ENCODE measurements at places on chromosomes 12 and 14.

- DNase-seq, result no peak
These were observed 19.2 kb downstream of the PACS2 start for GRCh38 chr14:105333613-105334364.

DNA sequence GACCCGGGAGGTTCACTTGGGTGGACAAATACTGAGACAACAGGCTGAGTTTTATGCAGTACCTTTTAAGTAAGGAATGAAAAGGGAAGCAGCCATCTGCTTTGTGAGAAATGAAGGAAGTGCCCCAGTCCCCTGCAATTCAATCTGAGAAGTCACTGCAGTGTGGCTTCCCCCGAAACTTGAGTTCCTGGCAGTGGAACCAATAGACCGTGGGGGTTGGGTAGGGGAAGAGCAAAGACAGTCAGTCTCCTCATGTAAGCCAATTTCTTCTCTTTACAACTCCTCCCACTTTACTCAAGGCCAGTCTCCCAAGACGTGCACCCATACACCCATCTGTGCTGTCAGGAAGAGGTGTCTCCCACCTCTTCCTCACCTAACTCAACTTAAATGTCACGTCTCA is 206.5 kb downstream of the BCAT1 start:
- DNase-seq, result no peak

DNA sequence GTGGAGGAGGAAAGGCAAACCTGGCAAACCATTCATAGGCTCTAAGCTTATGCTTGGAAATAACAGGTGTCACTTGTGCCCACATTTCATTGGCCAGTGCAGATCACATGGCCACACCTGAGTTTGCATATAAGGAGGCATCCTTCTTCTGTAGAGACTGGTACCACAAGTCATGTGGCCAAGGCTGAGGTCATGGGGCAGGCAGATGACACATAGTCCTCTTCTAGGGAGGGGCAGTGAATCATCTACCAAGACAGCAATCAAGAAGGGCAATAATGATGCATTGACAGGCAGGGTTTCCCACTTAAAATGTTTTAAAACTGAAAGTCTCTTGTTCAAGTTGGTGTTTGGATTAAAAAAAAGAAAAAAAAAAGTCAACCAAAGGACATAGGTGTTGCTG is 77.3 kb downstream of the DAAM1 start:
- no peak for DNase-seq

DNA sequence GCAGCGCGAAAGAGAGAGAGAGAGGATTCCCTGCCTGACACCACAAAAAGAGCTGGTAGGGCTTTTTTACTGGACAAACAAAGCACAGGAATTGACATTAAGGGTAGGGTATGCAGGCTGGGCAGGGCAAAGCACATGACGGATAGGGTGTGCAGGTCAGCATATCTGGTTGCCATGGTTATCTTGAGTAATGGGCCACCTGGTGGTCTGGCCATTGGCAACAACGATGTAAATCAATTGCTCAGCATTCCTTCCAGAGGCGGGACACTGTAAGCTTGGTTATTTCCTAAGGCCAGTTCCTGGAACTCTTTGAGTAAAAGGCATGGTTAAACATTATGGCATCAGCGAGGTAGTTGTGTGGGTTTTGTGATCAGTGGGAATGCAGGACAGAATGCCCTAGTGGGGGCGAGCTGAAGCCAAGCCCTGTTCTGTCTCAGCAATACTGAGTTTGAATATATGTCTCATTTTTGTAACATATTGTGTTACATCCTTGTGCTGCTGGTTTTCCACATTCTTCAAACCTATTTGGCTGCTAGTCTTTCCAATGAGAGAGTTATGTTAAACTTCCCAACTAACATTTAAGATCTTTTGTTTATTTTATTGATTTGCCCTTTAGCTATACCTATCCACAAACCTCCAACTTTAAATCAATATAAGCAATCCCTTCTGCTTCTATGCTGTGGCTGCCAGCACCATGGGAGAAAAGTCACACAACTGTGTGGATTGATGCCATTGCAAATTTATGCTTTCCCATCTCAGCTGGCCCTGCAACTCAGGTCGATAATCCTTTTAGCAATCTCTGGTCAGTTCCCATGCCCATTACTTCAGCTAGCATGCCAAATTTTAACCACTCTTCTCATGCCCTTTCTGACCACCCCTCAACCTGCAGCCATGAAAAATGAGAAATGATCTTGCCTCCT is 396.7 kb upstream of the PDE3A start:
- no peak for DNase-seq

GRCh38 chr12:44889926-44890325 is 13.8 kb upstream of the NELL2 start:
- DNase-seq, result no peak

- DNase-seq, result no peak
These were observed 35.5 kb downstream of the BTG1 start for GRCh38 chr12:92110083-92110640.

DNA sequence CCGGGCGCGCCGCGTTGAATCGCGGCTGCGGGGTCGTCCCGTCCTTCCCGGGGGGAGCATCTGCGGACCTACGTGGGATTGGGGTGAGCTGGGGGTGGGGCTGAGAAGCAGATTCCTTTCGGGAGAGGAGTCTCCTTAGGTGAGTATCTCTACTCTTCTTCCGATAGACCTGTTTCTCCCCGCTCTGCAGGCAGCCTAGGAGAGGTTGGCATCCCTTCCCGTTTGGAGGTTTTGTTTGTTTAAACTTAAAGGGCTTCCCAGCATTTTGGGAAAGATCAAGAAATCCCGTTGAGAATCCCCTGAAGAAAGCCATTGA is 411 bp downstream of the TTLL5 start:
- no peak for DNase-seq

- no peak for DNase-seq
These were observed 1324.8 kb downstream of the TMEM121 start for GRCh38 chr14:106850913-106851825.

GRCh38 chr14:101377069-101377468 is 184.2 kb upstream of the DIO3 start:
- no peak for DNase-seq

- no peak for DNase-seq
These were observed 16.2 kb upstream of the VSX2 start for GRCh38 chr14:74223016-74223415.

- no peak for DNase-seq
These were observed 11.6 kb upstream of the PTPRB start for GRCh38 chr12:70648831-70649230.

DNA sequence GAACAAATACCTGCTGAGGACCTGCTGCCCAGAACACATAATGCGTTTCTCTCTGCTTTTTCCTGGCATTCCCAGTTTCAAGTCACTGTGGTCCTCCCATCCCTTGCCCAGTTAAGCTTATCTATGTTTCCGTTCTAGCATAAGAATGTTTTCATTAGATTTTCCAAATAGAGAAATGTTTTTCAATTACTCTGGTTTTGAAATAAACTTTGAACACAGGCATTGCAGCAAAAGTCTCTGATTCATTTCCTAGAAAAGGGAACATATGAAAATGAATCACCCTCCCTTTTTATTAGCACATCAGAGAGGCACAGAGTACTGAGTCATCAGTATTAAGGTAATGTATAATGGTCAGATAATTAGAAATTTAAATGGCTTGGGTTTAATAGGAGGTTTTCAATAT is 201.1 kb upstream of the TMEM260 start:
- DNase-seq, result no peak

DNA sequence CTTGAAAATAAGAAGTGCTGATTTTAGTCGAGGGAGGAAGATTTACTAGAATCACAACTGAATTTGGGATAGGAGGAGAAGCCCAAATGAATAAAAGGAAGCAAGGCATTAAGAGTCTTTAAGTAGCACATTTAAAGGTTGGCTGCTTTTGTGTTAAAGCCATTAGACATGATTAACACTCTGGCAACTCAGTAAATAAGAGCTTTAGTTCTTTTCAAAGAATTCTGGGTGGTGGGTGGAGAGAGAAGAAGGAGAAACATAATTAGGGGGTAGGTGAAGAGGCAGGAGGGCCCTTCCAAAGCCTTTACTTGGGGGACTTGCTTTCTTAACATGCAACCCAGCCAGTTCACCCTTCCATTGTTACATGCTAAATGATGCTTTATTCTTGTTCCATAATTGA is 284.6 kb upstream of the SEL1L start:
- DNase-seq, result no peak

DNA sequence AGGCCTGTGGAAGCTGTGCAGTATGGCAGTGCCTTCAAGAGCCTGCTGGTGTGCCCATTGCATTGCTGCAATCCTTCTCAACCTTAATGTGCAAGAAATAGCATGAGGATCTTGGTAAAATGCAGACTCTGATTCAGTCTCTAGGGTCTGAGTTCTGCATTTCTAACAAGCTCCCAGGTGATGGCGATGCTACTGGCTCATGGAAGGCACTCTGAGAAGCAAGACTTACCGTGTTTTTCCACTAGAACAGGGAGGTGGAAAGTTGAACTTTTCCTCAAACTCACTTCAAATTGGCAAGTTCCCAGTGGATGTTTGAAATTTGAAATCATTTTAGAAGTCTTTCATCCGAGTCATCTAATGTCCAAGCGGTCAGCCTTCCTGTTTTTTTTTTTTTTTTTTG is 55.5 kb downstream of the MYRFL start:
- DNase-seq, result no peak

DNA sequence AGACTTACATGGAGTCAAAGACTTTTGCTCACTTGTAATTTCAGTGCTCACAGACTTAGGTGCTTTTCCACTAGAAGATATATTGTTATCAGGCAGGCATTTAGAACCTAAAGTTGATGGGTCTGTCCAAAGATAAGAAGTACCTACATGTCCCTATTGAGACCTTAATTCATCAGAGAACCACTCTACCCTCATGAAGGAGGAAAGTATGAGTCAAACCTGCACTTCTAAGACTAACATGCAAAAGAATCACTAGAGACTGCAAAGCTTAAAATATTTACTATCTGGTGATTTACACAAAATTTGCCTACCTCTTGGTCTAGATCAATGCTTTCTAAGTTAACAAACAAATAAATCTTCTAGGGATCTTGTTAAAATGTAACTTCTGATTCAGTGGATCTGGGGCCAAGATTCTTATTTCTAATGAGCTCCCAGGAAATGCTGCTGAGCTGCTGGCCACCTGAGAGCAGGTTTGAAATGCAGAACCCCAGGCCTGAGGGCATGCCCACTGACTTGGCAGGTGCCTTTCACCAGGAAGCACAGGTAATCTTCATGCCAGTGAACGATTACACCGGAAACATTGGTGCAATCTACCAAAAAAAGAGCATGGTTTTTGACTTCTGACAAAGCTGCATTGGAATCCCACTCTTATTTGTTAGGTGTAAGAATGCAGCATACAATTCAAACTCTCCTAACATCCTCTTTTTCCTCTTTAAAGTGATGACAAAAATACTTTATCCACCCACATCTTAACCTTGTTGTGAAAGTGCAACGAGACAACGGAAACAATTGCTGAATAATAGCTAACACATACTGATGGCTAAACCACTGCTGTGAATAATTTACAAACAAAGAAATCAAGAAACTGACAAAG is 214.2 kb downstream of the ADAMTS20 start:
- DNase-seq, result no peak

DNA sequence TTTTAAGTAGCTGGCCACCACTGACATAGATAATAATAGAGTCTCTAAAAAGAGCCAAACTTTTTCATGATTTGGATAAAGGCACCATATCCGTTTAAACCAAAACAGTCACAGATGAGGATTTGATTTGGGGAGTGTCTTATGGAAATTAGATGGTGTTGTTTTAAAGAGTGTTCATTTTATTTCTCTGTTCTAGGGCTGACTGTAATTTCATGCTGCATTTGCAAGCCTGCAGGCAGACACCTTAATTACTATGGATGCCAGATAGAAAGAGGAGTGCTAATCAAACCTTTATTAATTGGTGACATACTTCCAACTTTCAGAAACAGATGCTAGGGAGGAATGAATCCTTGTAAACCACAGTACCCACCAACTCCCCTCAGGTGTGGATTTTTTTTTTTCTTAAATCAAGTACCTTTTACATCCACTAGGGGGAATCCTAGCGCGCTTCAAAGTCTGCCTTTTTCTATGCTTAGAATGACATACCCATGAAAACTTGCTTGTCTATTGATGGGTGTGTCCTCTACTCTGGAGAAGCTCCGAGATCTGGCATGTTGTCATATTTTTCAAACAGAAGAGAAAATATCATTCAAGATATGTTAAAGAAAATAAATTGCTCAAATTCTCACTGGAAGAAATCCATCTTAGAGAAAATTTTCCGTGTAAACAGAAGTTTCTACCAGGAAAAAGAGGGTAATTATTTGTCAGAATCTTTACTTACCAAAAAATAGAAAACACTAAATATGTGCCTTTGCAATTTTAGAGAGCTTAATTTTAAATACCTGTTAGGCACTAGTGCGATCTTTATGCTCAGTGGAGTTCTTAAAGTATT is 14.2 kb upstream of the PLXNC1 start:
- no peak for DNase-seq

DNA sequence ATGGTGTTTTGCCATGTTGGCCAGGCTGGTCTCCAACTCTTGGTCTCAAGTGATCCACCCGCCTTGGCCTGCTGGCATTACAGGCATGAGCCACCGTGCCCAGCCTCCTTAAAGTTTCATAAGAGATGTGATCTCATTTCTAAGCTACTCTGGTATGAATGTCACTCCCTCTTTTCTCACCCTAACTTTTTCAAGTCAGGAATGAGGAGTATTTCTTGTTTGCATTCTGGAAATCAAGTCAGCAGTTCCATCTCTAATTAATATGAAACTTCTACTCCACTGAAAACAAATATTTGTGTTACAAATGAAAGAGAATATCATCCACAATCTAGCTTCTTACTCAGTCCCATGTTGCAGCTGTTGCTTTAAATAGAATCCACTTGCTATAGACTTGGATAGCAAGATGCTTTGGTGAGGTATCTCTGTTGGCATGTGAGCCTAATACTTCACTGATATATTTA is 61.3 kb downstream of the ARF6 start:
- no peak for DNase-seq

DNA sequence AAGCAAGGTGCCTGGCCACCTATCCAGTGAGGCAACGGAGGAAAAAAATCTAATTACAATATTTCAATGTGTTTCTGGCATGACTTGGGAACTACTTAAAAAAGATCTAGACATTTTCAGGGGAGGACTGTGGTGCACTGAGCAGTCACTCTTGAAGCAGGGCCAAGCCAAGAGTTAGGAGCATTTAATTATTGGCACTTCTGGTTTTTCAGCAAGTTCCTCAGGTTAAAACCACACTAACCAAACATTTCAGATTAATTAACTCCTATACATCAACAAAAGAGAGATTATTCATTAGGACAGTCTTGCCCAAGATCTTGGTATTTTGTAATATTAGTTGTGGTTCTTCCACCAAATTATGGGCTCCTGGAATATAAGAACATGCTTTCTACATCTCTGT is 25.6 kb downstream of the PRKAB1 start:
- DNase-seq, result no peak

All from stimulated activated CD4-positive, alpha-beta T cell treated with anti-CD3 and anti-CD28 coated beads, TNF-alpha, amount 100 ng/mL, for 4 hours (primary cell).